ENCODE measurements at places on chromosomes 7 and 10. TPM values are rescaled to one million over a fixed set of nuclear protein-coding genes. Genes with fewer than 3 reads are reported as not detected.

DNA sequence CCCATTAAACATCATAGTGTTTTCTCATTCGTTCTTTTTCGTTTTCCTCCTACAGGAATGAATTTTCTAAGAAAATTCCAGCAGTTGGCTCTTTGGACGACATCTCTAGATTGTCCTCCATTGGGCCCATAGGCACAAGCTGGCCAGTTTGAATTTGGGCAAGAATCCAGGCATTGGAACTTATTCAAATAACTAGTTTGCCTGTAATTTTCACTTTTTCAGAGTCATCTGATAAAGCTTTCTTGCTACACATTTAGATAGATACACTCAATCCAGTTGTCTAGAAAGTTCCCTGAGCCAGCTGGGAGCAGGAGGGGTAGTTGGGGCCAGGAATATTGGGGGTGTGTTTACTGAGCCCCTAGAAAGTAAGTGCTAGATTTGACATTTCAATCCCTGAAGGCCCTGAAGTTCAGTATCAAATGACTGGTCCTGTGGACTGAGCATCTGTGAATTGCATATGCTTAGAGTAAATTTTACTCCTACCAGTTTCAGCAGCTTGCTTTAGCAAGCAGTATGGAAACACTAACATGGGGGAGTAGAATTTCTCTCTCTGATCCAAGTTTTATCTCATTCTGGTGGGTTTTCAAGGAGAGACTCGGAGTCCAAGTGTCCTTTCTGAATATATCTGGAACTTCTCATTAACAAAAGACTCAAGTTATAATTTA lies 5.2 kb downstream of the EGFR start:
- H3K27me3 ChIP-seq = peaks cover 30% of the 10 kb centered on the region
- H3K4me3 ChIP-seq = no peak overlapping the region
- no peaks in the 10 kb centered on the region for H3K36me3 ChIP-seq
- no peak for DNase-seq
- no peaks in the 10 kb centered on the region for H3K4me1 ChIP-seq

- peaks cover 2% of the 10 kb centered on the region for H3K27me3 ChIP-seq
- DNase-seq = no peak
- H3K27ac ChIP-seq = no peak overlapping the region
- no peaks in the 10 kb centered on the region for H3K4me1 ChIP-seq
- no peak overlapping the region for H3K4me3 ChIP-seq
Measured at GRCh38 chr7:117588352-117588794, 108.5 kb downstream of the CFTR start.

- H3K27ac ChIP-seq = no peak overlapping the region
- H3K4me3 ChIP-seq = no peak overlapping the region
- no peaks in the 10 kb centered on the region for H3K36me3 ChIP-seq
- peak; percentile 46 for DNase-seq
- peaks cover 11% of the 10 kb centered on the region for H3K27me3 ChIP-seq
- peaks cover 4% of the 10 kb centered on the region for H3K4me1 ChIP-seq
Measured at GRCh38 chr7:4849390-4849789, 12.4 kb downstream of the PAPOLB start.

GRCh38 chr7:17069146-17069545 lies 187.4 kb upstream of the AGR3 start:
- H3K4me3 ChIP-seq = no peak overlapping the region
- no peak overlapping the region for H3K27ac ChIP-seq
- no peaks in the 10 kb centered on the region for H3K4me1 ChIP-seq

GRCh38 chr10:44853148-44853734 lies 57.9 kb upstream of the TMEM72 start:
- no peak for DNase-seq
- no peaks in the 10 kb centered on the region for H3K36me3 ChIP-seq
- H3K4me3 ChIP-seq = no peak overlapping the region
- no peaks in the 10 kb centered on the region for H3K27me3 ChIP-seq

GRCh38 chr7:19181634-19182033 lies 36.4 kb upstream of the FERD3L start:
- H3K27ac ChIP-seq = no peak overlapping the region
- no peak overlapping the region for H3K4me3 ChIP-seq
- no peaks in the 10 kb centered on the region for H3K4me1 ChIP-seq
- DNase-seq = no peak
- H3K27me3 ChIP-seq = no peaks in the 10 kb centered on the region
- no peaks in the 10 kb centered on the region for H3K36me3 ChIP-seq

DNA sequence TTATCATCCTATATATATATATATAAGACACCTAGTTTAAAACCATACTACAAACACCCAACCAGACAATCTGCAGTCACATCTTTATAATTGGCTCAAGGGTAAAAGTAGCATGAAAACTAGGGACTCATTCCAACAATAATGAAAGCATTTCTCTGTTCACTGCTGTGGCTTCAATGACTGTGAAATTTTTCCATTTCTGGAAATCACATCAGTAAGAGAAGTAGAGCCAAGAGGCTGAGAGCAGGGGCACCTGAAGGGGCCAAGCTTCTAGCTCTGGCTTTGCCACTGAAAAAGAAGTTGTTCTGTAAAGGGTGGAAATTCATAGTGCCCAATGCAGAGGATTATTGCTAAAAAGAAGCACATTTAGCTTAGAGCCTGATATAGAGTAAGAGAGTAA lies 158.6 kb upstream of the GLI3 start:
- no peak overlapping the region for H3K27ac ChIP-seq
- peaks cover 2% of the 10 kb centered on the region for H3K27me3 ChIP-seq
- DNase-seq = no peak
- no peak overlapping the region for H3K4me3 ChIP-seq
- no peaks in the 10 kb centered on the region for H3K36me3 ChIP-seq

- no peak overlapping the region for H3K4me3 ChIP-seq
- no peaks in the 10 kb centered on the region for H3K27me3 ChIP-seq
- H3K27ac ChIP-seq = no peak overlapping the region
- H3K36me3 ChIP-seq = peaks cover 15% of the 10 kb centered on the region
Measured at GRCh38 chr7:105910172-105910571, 33.8 kb upstream of the ATXN7L1 start.

- H3K27me3 ChIP-seq = no peaks in the 10 kb centered on the region
- H3K4me3 ChIP-seq = no peak overlapping the region
- H3K36me3 ChIP-seq = peaks cover 3% of the 10 kb centered on the region
- no peak for DNase-seq
- H3K4me1 ChIP-seq = no peaks in the 10 kb centered on the region
- no peak overlapping the region for H3K27ac ChIP-seq
Measured at GRCh38 chr10:5645944-5646617, 20.3 kb downstream of the ASB13 start.

- H3K27me3 ChIP-seq = no peaks in the 10 kb centered on the region
- DNase-seq = no peak
- no peak overlapping the region for H3K4me3 ChIP-seq
- H3K27ac ChIP-seq = no peak overlapping the region
- no peaks in the 10 kb centered on the region for H3K36me3 ChIP-seq
Measured at GRCh38 chr10:37710831-37711616, 146.4 kb downstream of the ZNF248 start.

GRCh38 chr10:86509145-86509544 lies 12.4 kb downstream of the WAPL start:
- no peak overlapping the region for H3K27ac ChIP-seq
- DNase-seq = no peak
- peaks cover 28% of the 10 kb centered on the region for H3K4me1 ChIP-seq
- H3K27me3 ChIP-seq = no peaks in the 10 kb centered on the region
- H3K4me3 ChIP-seq = no peak overlapping the region
- H3K36me3 ChIP-seq = peaks cover 26% of the 10 kb centered on the region

DNA sequence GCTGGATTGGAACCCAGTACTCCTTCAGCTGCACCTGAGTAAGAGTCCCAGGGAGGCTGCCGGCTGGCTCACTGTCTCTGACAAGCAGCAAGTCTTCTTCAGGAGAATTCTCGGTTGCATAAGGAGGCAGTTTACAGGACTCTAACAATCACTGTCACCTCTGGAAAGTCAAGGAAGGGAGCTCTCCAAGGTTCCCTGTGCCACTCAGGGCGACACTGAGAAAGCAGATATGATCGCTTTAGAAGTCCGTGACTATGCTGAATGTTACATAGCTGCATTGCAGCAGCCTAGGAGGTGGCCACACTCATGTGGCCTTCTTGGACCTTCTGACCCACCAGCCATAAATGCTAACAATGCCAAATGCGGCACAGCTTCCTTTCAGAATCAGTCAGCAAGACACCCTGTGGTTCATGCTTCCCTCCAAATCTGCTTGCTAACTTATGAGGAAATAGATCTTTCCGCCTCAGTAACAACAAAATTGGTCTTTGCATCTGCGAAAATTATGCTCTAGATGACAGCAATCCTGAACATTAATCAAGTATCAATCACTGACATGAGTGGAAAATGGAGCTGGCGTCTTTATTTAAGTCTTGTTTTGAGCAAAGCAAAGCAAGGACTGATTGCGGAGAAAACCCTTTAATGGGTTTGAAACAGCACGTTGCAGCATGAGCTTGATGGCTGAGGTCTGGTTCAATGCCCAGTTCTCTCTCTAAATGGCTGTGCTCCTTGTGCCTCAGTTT lies 132.9 kb downstream of the ATXN7L1 start:
- peaks cover 19% of the 10 kb centered on the region for H3K4me1 ChIP-seq
- no peaks in the 10 kb centered on the region for H3K36me3 ChIP-seq
- no peak overlapping the region for H3K27ac ChIP-seq
- no peak overlapping the region for H3K4me3 ChIP-seq
- DNase-seq = no peak
- no peaks in the 10 kb centered on the region for H3K27me3 ChIP-seq

DNA sequence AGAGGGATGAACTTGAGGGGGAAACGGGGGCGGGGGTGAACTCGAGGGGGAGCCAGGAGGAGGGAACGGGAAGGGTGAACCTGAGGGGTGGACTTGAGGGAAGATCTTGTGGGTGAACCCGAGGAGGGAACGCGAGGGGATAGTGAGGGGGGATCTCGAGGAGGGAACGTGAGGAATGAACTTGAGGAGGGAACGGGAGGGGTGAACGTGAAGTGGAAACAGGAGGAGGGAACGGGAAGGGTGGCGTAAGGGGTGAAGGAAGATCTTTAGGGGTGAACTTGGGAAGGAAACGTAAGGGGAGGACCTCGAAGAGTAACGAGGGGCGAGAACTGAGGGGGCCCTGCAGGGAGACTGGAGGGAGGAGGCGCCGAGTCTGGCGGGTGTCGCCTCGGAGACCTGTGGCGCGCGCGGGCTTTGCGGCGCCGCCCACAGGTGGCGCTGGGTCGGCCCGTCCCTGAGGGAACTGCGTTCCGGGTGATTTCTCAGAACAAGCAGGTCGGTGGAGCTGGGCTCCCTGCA lies 651 bp downstream of the MYO3A start:
- H3K27me3 ChIP-seq = peaks cover 50% of the 10 kb centered on the region
- H3K4me3 ChIP-seq = peak overlapping the region; percentile 25
- H3K27ac ChIP-seq = no peak overlapping the region
- peaks cover 4% of the 10 kb centered on the region for H3K4me1 ChIP-seq

DNA sequence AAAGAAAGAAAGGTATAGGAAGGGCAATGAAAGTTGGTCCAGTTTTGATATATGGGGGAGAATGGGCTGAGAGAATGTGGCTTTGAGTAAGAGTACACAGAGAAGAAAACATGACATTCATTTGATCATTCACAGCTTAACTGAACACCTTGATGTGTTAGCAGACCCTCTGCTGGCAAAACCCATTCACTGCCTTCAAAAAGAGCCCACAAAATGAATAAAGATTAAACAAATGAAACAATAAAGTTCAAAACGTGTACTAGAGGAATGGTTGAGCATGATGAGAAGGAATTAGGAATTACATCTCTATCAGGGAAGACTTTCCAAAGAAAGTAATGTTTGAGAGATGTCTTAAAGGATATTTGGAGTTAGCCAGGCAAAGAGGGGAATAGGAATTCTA lies 2.1 kb downstream of the WEE2 start:
- H3K27ac ChIP-seq = no peak overlapping the region
- no peak for DNase-seq
- H3K4me3 ChIP-seq = no peak overlapping the region
- peaks cover 13% of the 10 kb centered on the region for H3K4me1 ChIP-seq
- no peaks in the 10 kb centered on the region for H3K36me3 ChIP-seq
- peaks cover 2% of the 10 kb centered on the region for H3K27me3 ChIP-seq

DNA sequence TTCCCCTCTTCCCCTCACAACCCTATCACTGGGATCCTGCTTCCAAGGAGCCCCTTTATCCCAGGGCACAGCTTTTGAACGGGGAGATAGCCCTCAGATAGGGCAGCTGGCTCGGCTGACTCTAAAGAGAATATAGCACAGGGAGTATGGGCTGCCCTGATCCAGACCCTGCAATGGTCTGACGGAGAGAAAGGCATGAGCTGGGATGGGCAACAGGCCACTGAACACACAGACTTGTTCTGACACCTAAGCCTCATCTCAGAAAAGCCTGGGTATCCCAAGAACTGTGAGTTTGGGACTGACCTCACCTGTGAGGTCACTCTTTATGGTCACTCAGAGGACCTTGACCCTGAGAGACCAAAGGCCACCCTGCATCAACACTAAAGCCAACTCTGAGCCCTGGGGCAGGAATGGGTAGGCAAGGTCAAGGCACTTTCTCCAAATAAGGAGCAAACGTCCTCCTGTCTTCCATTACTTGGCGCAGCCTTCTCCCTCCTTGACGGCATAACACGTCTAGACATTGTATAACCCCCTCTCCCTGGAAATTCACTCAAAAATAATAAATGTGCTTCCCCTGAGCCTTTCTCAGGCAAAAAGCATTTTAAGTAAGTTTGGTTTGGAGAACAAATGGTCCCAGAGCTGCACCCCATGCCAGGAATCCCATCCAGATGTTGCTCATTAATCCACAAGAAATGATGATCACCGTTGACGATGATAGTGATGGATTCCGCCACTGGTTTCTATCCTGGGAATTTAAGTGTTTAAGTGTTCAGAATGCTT lies 8.2 kb upstream of the LRRC18 start:
- no peaks in the 10 kb centered on the region for H3K4me1 ChIP-seq
- no peak for DNase-seq

GRCh38 chr10:34156781-34157425 lies 658.2 kb downstream of the PARD3 start:
- no peak overlapping the region for H3K4me3 ChIP-seq
- no peak for DNase-seq
- no peaks in the 10 kb centered on the region for H3K36me3 ChIP-seq
- H3K27me3 ChIP-seq = no peaks in the 10 kb centered on the region
- H3K4me1 ChIP-seq = no peaks in the 10 kb centered on the region
- no peak overlapping the region for H3K27ac ChIP-seq

GRCh38 chr7:19508124-19508523 lies 200.7 kb downstream of the POLR1F start:
- no peaks in the 10 kb centered on the region for H3K4me1 ChIP-seq
- DNase-seq = no peak
- H3K4me3 ChIP-seq = no peak overlapping the region
- H3K27me3 ChIP-seq = no peaks in the 10 kb centered on the region
- no peaks in the 10 kb centered on the region for H3K36me3 ChIP-seq
- no peak overlapping the region for H3K27ac ChIP-seq

GRCh38 chr7:158609313-158609974 lies 21.8 kb upstream of the PTPRN2 start:
- no peaks in the 10 kb centered on the region for H3K27me3 ChIP-seq
- peaks cover 18% of the 10 kb centered on the region for H3K4me1 ChIP-seq
- no peak overlapping the region for H3K4me3 ChIP-seq
- no peak for DNase-seq
- peaks cover 27% of the 10 kb centered on the region for H3K36me3 ChIP-seq

Gene SPDYE2B
- total RNA-seq = not detected

Gene IFIT3
- total RNA-seq = 55.4 TPM

Gene NKX6-2
- not detected for total RNA-seq

Data from activated CD4-positive, alpha-beta T cell treated with anti-CD3 and anti-CD28 coated beads, Interleukin-2, amount 10 ng/mL, durations not matched to agents 7 days and 5 days (primary cell).